ENCODE measurements at places on chromosomes 2 and 18. TPM values are rescaled to one million over a fixed set of nuclear protein-coding genes. Genes with fewer than 3 reads are reported as not detected.

DNA sequence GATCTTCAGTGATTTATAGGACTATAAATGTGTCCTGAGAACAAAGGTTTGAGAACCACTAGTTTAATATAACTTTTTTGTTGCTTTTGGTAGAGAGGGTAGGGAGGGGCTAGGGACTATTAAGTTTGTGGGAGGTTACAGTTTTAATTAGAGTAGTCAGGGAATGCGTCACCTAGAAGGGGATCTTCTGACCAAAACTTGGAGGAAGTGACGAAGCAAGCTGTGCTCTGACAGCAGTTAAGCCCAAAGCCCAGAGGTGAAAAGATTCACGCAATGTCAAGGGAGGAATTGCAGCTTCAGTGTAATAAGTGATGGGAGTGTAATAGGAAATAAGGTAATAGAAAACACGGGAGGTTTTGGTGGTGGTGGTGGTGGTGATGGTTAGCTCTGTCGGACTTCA lies 8.1 kb downstream of the TDRD15 start:
- H3K27ac ChIP-seq = no peak overlapping the region
- no peaks in the 10 kb centered on the region for H3K4me1 ChIP-seq
- H3K36me3 ChIP-seq = no peaks in the 10 kb centered on the region

- H3K27me3 ChIP-seq = no peaks in the 10 kb centered on the region
- no peaks in the 10 kb centered on the region for H3K36me3 ChIP-seq
- H3K4me3 ChIP-seq = no peak overlapping the region
Observed at GRCh38 chr2:176854878-176855277, 357.7 kb upstream of the HNRNPA3 start.

DNA sequence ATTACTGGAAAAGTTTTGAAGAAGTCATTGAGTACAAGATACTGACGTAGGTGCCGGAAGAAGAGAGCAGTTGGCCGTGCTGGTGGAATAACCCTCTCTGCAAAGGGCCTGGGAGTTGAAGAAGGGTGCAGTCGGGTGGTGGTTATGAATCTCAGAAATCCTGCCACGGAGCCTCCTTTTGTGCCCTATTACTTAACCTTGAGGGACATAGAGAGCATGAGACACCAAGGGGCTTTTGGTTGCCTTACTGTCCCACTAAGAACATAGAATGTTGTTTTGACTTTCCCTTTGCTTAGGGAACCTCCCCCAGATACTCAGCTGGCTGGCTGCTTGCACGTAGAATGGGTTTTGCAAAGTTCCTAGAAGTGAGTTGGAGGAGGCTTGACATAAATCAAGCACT lies 1.3 kb upstream of the CD28 start:
- no peak overlapping the region for H3K27ac ChIP-seq
- no peaks in the 10 kb centered on the region for H3K36me3 ChIP-seq
- no peaks in the 10 kb centered on the region for H3K27me3 ChIP-seq

DNA sequence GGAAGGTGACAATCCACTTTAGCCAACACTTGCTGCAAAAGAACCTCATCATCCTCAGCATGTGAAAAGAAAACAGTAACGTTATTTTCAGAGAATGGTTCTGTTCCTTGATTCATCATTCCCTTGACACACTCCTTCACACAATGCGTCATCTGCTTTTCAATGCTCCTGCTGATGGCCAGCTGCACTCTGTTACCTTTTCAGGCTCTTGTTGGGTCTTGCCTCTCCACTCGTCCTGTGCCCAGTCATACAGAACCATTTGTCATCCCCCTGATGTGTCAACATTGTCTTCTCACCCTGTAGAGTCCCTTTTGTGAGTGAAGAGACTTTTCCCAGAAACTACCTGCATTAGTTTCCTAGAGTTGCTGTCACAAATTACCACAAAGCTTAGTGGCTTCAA lies 12.2 kb upstream of the DTNA start:
- peaks cover 8% of the 10 kb centered on the region for H3K4me1 ChIP-seq
- H3K4me3 ChIP-seq = no peak overlapping the region
- H3K27me3 ChIP-seq = no peaks in the 10 kb centered on the region
- H3K27ac ChIP-seq = no peak overlapping the region
- DNase-seq = no peak

GRCh38 chr2:205193125-205193835 lies 489.0 kb upstream of the NRP2 start:
- no peak overlapping the region for H3K27ac ChIP-seq
- no peak for DNase-seq

DNA sequence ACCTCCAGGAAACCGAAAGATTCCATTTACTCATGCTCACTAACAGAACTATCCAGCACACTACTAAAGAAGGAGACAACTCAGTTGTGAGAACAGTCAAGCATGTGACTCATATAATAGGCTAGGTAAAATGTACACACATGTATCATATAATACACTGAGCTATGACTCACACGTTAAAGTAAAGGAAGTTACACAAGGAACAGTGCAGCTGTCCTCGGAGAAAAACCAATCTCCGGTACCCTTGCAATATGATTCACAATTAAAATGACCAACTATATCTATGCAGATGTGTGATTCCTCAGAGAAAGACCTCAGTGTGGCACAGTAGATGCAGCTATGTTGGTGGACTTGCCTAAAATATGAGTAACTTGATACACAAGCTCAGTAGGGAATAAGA lies 76.5 kb downstream of the STRN start:
- no peak overlapping the region for H3K27ac ChIP-seq
- no peaks in the 10 kb centered on the region for H3K4me1 ChIP-seq
- H3K4me3 ChIP-seq = no peak overlapping the region
- H3K36me3 ChIP-seq = no peaks in the 10 kb centered on the region

- H3K4me3 ChIP-seq = no peak overlapping the region
- no peaks in the 10 kb centered on the region for H3K27me3 ChIP-seq
- H3K36me3 ChIP-seq = no peaks in the 10 kb centered on the region
- H3K27ac ChIP-seq = no peak overlapping the region
- DNase-seq = no peak
- H3K4me1 ChIP-seq = no peaks in the 10 kb centered on the region
Observed at GRCh38 chr2:215635788-215636139, 199.9 kb upstream of the FN1 start.

- DNase-seq = no peak
- no peaks in the 10 kb centered on the region for H3K4me1 ChIP-seq
- no peak overlapping the region for H3K27ac ChIP-seq
- H3K4me3 ChIP-seq = no peak overlapping the region
- H3K27me3 ChIP-seq = no peaks in the 10 kb centered on the region
Observed at GRCh38 chr2:143284087-143284675, 155.0 kb downstream of the ARHGAP15 start.

- no peaks in the 10 kb centered on the region for H3K4me1 ChIP-seq
- H3K27ac ChIP-seq = no peak overlapping the region
- H3K27me3 ChIP-seq = no peaks in the 10 kb centered on the region
- no peak overlapping the region for H3K4me3 ChIP-seq
- no peak for DNase-seq
- H3K36me3 ChIP-seq = no peaks in the 10 kb centered on the region
Observed at GRCh38 chr2:235990344-235990743, 177.8 kb downstream of the GBX2 start.

GRCh38 chr2:215672406-215672805 lies 236.5 kb upstream of the FN1 start:
- H3K4me3 ChIP-seq = no peak overlapping the region
- H3K36me3 ChIP-seq = no peaks in the 10 kb centered on the region
- H3K27me3 ChIP-seq = no peaks in the 10 kb centered on the region
- no peaks in the 10 kb centered on the region for H3K4me1 ChIP-seq
- DNase-seq = no peak

- H3K27ac ChIP-seq = no peak overlapping the region
- H3K4me3 ChIP-seq = no peak overlapping the region
- H3K27me3 ChIP-seq = no peaks in the 10 kb centered on the region
Observed at GRCh38 chr18:33611525-33612135, 33.6 kb downstream of the ASXL3 start.

GRCh38 chr18:58649966-58650816 lies 21.1 kb upstream of the MALT1 start:
- no peak overlapping the region for H3K4me3 ChIP-seq
- DNase-seq = no peak
- no peaks in the 10 kb centered on the region for H3K36me3 ChIP-seq
- H3K27me3 ChIP-seq = no peaks in the 10 kb centered on the region

GRCh38 chr18:48934415-48934722 lies 16.4 kb downstream of the SMAD7 start:
- no peak overlapping the region for H3K4me3 ChIP-seq
- DNase-seq = no peak
- no peaks in the 10 kb centered on the region for H3K27me3 ChIP-seq
- H3K4me1 ChIP-seq = peaks cover 29% of the 10 kb centered on the region
- no peaks in the 10 kb centered on the region for H3K36me3 ChIP-seq

- no peaks in the 10 kb centered on the region for H3K4me1 ChIP-seq
- no peak overlapping the region for H3K27ac ChIP-seq
- H3K36me3 ChIP-seq = no peaks in the 10 kb centered on the region
- H3K27me3 ChIP-seq = no peaks in the 10 kb centered on the region
- no peak for DNase-seq
- no peak overlapping the region for H3K4me3 ChIP-seq
Observed at GRCh38 chr2:127231130-127231865, 11.2 kb upstream of the CYP27C1 start.

DNA sequence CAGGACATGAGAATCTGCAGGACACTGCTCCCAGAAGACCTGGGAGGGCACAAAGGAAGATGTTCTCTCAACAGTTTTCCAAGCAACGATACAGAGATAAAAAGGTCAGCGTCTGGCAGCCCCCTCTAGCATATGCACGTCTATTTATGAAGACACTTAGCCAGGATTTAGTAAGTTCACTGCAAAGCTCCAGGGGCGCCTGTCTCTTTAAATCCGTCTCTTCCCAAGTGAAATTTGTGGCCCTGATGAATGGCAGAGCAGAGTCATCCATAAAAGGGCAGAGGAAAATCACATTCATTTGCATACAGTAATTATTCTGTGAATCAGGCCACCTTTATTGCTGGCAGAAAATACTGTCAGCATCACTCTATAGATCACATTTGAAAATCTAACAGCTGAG lies 390.9 kb upstream of the SMIM21 start:
- H3K36me3 ChIP-seq = no peaks in the 10 kb centered on the region
- no peaks in the 10 kb centered on the region for H3K27me3 ChIP-seq
- no peak for DNase-seq
- H3K4me1 ChIP-seq = no peaks in the 10 kb centered on the region

Gene CFC1
- 7.6 TPM for total RNA-seq

Measured in pancreas (tissue), 10 donors.